ENCODE measurements at places on chromosomes 6 and 20.
A peak's percentile ranks its signal among the peaks of the same experiment; 100 is the strongest.

DNA sequence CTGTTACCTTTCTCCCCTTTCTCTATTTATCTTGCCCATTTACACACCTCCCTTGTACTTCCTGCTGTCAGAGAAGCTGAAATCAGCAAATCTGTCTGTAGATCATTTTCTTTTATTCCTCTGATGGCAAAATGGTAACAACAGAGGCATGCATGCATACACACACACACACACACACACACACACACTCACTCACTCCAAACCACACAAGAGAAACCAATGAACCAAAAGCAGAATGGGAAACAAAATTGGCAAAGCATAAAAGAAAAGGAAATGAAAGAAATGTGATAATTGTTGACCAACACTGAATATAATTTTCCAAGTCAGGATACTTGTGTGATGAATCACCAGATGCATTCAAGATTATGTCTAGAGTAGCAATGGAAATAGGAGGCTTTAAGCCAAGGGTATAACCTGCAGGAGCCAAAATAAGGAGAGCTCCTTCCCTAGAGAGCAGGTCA is 172.4 kb downstream of the PLCB4 start:
- no peak for DNase-seq

DNA sequence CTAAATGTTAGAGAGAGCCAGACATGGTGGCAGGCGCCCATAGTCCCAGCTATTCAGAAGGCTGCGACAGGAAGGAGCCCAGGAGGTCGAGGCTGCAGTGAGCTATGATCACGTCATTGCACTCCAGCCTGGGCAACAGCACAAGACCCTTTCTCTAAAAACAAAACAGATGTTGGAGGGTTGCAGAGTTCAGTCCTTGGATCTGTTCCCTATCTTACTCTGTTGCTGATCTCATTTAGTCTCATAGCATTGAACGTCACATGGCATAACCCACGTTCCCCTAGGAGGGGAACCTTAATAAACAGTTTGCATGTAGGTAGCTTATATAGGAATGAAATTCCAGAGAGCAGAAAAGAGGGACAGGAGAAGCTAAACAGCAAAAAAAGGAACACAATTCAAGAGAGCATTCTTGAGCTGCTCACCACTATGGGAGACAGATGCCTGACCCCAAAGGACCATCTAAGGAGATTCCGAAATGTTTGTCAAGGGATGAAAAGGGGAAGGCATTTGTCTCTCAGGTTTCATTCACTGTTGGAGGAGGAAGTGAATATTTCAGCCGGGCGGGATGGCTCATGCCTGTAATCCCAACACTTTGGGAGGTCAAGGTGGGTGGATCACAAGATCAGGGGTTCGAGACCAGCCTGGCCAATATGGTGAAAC is 54.6 kb upstream of the PIM1 start:
- no peak for DNase-seq

DNA sequence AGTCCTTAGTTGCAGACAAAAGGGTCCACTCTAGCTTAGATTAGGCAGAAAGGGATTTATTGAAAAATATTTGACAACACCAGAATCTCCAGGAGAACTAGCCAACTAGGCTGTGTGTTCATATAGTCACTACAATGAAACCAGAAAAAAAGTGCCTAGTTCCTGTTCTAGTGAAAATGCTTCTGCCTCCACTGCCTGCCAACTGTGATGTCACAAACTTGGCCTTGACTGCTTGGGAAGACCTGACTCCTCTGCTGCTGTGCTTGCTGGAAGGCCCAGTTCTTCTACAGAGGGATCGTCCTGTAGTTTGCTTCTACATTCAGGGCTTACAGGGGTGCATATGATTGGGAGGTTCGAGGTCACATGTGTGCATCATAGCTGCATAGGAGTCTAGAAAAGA is 40.3 kb upstream of the XRN2 start:
- DNase-seq, result no peak

DNA sequence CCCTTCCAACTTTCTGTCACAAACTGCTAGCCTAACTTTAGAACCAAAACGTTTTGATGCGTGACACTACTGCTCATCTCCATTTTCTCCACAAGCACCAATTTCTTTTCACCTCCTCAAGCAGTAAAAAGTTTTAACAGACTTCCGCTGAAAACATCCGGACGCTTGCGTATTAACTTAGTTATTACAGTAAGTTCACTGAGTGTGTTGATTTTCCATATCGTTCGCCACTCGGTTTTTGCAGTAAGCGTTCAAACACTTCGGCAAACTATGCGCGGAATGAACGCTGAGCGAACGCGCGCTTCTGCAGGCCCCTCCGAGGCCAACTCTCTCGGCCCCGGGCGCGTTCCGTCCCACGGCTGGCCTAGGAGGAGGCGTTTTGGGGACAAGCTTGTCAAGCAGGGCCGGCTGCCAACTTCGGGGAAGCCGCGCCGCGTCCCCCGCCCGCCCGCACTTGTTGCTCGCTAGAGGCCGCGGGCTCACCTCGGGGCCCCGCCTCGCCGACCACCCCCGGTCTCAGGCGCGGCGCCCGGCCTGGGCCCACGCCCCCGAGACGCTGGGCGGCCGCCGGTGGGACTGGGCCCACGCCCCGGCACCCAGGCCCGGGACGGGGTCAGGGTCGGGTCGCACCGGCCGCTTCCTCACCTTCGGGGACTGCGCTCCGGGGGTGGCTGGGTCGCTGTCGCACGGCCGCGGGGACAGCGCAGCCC is 945 bp downstream of the PHF10 start:
- peak; percentile 25 for DNase-seq

DNA sequence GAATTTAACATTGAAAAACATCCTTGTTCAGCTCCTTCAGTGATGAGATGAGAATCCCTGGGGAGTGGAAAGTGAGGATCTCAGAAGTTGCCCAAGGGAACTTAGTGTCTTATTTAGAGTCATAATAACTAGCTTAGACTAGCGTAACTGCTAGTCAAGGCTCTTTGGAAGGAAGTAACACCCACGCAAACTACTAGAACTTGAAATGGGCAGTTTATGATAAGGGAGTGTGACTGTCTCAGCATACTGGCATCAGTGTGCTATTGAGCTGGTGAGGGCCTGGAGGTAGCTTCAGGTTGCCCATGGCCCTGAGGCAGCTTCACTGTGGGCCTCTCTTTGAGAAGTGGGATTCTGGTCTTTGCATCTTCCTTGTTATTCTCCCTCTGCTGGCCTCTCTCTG is 40.1 kb downstream of the SLX4IP start:
- no peak for DNase-seq

DNA sequence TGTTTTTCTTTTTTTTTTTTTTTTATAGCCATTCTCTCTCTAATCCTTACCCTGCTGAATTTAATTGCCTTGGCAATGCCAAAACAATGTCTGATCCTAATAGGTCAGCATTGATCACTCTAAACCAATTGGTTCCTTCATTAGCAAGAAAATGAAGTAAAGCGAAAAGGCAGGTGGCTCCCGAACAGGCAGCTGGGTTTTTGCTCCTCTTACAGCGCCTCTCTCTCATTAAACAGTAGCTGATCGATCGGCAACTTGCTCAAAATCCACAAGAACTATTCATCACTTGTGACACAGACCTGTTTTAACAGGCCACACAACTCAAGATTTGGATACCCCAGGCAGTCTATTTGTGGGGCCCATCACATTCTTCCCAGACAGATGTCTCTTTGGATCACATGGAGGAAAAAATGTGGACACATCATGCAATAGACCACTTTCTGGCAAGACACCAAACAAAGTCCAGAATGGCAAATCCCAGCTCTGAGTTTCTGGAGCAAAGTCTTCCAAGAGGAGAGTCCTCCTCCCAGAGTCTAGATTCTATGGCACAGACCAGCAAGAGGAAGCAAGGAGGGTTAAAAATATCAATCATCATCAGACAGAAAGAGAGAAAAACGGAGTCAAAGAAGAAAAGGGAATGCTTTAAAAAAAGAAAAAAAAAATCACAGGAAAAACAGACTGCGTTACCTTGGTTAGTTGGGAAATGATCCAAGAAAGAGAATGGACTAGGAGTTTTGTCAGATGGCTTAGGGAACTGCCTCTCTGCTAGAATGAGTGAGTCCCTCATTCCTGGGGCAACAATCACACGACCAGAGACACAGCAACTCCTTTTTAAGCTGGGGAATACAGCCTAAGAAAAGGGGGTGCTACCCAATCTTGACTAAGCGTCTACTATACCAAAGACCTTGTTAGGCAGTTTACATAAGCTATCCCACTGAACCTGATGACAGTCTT is 247.8 kb downstream of the BTBD9 start:
- no peak for DNase-seq

DNA sequence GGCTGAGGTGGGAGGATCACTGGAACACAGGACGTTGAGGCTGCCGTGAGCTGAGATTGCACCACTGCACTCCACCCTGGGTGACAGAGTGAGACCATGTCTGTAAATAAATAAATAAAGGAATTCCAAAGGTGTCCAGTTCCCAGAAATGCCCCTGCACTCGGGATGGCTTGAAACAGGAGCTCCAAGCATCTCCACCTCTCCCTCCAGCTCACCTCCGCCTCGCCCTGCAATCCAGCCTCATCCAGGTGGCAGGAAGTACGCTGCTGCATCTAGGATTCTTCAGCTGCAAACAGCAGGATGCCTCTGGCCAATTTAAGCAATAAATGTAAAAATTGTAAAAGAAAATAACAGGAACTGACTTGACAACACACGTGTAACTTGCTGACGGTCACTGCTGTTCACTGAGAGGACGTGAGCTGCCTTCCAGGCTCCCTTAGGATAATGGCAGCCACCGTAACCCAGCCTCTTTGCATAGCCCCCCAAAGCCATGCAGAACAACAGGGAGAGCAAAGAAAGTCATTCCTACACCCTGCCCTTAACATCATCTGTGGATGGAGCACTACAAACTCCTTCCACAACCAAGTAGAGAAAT is 11.4 kb upstream of the GRM4 start:
- no peak for DNase-seq

DNA sequence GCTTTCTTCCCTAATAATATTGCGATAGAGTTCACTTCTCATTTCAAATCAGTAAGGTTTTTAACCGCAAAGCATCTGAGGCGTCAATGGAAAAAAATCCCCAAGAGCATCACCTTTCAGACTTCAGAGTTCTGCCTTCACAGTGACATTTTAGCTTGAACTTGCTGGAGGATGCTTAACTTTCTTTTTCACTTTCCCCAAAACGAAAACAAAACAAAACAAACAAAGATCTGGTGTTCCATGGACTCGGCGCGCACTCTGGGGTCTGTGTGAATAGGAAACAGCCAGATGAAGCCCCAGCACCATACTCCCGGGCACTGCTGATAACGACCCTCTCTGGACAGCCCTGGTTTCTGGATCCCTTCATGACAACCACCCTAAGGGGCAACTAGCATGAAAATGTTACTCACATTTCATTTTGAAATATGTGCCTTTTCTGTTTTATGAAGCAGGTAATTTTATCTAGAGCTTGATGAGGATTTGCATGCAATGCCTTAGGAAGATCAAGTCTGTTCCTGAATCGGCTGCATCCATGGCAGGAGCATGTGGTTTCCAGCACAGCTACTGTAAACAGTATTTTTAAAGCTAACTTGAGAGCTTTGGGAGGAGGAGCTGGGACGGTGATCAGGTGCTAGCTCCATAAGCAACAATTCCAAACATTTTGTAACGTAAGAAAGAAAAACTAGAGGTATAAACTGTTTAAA is 44.5 kb downstream of the RAMACL start:
- no peak for DNase-seq

DNA sequence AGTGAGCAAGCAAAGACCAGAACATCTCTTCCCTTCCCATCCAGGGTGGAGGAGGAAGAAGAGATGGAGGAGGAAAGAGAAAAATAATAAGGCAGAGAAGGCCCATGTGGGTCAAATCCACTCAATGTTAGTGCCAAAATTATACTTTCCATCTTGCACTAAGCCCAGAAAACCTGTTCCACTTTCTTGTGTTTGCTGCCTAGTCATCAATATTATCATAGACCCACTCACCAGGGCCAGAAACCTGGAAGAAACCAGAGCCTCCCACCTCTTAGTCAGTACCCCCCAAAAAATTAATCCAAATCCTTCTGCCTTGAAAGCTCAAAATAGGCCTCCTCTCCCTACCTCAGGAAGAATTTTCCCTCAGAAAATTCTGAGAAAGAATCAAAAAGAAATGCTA is 171.1 kb downstream of the SOD2 start:
- no peak for DNase-seq

GRCh38 chr6:21158149-21158548 is 435.4 kb upstream of the SOX4 start:
- DNase-seq, result no peak

- no peak for DNase-seq
These were observed 24.5 kb downstream of the PLCG1 start for GRCh38 chr20:41161886-41162285.

DNA sequence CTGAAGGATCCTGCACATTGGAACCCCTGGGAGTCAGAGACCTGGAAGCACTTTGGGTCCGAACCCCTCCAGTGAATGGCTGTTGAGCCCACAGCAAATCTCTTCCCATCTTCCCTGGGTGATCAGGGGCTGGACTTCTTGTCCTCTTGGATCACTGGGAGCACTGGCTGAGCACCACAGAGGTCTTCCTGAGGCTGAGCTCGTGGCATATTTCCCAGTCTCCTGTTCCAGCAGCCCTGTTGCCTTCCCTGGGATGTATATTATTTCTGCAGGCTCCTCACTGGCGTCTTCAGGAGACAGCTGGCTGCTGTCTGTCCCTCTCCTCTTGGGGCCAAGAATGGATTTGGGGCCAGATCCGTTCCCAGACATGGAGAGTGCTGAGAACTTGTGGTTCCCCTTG is 43.4 kb downstream of the PTK7 start:
- no peak for DNase-seq

DNA sequence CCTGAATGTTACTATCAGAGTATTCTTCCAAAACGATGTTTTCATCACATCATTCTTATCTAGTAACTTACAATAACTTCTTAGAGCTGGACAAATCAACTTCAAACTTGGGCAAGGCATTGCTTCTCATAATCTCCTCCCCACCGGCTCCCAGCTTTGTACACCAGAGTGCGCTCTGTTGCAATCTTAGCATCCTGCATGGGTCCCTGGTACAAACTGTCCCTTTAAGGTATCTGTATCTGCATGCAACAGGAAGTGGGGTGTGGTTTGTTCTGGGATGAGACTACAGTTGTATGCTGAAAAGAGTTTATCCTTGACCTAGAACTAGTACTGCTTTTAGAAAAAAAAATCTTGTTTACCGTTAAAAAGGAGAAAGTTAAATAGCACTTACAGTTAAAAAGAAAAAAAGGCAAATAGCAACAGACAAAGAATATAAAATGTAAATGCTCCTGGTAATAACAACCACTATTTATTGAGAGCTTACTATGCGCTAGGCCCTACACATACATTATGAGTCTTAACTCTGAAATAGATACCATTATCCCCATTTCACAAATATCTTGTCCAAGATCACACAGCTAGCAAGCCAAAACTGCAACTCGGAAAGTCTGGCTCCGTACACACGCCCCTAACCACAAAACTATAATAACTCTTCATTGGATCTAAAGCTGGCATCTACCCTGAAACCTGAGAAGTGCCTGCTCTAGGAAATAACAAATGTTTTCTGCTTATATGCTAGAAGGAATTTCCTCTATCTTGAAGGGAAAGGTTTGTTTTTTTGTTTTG is 9.8 kb upstream of the HECA start:
- peak; percentile 53 for DNase-seq

GRCh38 chr6:105372142-105372848 is 30.6 kb downstream of the PREP start:
- DNase-seq, result no peak

- DNase-seq, result no peak
These were observed 61.6 kb downstream of the KIAA0319 start for GRCh38 chr6:24584382-24584720.

- DNase-seq, result peak; percentile 25
These were observed 84.9 kb downstream of the KCNB1 start for GRCh38 chr20:49397525-49397924.
